ENCODE measurements at places on chromosomes 1 and 21.

- peak; percentile 32 for DNase-seq
Observed at GRCh38 chr1:43979528-43980254, 681 bp downstream of the B4GALT2 start.

DNA sequence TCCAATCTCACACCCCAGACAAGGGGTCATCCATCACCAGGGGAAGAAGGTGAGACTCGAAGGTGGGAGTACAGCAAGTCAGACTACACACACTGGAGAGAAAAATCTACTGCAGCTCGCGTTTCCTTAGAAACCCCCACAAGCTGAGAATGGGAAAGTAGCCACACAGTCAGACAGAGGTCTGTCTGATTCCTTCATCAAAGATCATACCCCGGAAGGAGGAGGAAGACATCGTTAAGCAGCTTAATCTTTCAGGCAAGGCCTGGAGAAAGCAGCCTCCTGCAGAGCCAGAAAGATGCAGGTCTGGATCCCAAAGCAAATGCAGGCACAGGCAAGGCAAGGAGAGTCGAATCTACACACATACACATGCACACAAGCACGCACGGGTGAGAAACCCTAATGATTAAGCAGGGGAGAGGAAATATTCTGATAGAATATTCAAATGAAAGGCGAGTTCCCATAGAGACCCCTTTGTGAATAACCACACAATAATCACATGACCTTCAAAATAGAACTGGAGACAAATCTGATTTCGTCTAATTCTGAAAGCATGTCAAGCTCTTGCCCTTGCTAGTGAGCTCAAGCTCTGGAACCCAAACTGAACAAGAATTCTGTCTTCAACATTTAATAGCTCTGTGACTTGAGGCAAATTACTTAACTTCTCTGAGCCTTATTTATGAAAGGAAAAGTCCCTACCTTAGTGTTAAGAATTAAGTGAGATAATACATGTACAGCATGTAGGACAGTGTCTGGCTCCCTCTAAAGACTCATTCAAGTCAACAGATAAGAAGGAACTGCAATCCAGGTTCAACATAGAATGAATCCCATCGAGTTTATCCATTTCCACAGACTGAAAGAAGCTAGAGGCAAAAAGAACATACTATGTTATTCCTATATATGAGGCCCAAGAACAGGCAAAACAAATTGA is 387.8 kb downstream of the OMA1 start:
- DNase-seq, result no peak

DNA sequence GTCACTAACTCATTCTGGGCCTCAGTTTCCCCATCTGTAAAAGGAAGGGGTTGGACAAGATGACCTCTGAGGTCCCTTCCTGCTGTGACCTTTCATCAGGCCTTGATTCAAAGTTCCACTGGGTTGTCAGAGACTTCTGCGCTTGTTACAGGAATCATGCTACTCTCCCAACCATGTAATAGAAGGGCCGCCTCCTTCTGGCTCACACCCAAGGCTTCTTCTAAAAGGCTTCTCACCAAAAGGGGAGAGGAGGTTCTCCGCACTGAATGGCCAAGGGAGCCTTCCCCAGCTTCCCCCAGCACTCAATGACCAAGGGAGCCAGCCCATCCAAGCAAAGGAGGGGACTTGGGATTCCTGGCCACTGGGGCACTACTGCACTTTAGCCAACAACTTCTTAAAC is 42.7 kb downstream of the GRHL3 start:
- no peak for DNase-seq

DNA sequence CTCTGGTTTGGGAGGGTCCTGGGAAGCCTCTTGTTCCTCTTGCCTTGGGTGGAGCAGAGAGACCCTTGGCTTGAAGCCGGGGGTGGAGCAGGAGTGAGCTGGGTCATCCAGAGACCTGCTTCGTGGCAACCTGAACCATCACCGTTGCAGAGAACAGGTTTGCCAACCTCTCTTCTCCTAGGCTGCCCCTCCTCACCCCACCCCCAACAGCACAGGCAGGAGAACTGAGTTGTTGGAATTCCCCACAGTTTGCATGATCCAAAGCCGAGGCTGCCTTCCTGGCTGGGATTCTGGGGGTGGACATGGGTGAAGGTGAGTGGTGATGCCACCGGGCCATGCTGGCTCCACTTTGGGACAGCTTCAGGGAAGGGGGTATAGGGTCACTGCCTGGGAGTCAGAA is 2.2 kb downstream of the WNT4 start:
- no peak for DNase-seq

- DNase-seq, result no peak
Observed at GRCh38 chr1:88276163-88276562, 407.9 kb upstream of the PKN2 start.

DNA sequence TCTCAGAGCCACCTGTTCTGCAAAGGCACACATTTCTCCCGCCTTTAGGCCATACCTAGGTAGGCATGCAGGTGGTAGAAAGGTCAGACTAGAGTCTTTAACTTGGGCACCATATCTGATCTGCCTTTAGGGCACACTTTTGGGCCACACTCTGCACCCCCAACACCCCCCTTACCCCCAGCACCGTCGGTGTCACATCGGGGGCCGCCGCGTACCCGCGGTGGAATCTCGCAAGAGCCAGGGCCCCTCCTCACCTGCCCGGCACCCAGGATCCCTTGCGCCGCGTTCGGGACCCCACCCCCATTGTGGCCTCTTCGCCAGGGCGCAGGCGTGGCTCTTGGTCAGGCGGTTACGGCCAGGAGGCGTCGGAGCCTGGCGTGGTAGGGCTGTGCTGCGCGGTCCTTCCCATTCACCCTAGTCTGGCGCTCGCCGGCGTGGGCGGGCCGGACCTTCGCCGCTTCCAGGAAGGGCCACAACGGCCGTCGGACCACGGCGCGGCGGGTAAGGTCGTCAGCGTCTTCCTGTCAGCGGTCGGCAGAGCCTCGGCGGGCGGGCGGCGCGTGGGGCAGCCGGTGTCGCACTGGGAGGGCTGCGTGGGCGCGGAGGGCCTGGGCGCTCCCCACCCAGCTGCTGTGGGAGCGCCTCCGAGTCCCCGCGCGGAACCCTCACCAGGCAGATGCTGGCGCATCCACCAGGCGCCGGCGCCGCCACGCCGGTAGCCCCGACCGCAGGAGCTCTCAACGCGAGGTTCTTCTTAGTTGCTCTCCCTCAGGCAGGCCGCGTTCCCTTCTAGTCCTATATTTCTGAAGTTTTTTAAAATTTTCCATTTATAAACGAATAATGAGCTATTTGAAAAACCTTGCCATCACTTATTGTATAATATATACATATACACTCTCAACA is at the start of gene DNAH14:
Gene DNAH14 (plus strand): TSS at position 341 of the 903 bp plus-strand sequence. CDS start 23,028 bp downstream, outside the sequence.
- DNase-seq, result no peak

- DNase-seq, result peak; percentile 28
Observed at GRCh38 chr1:225318706-225319575, 108.9 kb downstream of the LBR start.

DNA sequence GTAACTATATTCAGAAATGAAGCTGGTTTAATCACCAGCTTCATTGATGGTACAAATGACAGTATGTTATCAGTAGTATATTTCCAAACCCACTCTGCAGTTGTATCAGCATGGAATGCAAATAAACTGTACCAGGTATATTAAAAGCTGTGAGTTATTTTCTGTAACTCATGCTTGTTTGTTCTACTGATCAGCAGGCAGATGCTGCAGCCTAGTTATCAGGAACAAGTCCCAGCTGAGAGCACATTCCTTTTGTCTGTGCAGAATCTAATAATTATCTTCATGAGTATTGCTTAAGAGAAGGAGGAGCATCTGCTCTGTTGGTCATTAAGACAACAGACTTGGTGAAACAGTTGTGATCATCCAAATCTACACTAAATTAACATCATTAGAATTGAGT is 1331.1 kb downstream of the MRPL39 start:
- no peak for DNase-seq

DNA sequence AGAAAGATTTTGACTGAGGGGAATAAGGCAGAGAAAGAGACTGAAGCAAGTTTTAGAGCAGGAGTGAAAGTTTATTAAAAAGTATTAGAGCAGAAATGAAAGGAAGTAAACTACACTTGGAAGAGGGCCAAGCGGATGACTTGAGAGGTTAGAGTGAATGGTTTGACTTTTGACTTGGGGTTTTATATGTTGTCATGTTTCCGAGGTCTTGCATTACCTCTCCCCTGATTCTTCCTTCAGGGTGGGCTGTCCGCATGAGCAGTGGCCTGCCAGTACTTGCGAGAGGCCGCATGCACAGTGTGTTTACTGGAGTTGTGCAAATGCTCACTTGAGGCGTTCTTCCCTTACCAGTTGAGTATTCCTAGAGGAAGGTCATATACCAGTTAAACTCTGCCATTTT is 13.0 kb upstream of the DENND2D start:
- DNase-seq, result no peak

DNA sequence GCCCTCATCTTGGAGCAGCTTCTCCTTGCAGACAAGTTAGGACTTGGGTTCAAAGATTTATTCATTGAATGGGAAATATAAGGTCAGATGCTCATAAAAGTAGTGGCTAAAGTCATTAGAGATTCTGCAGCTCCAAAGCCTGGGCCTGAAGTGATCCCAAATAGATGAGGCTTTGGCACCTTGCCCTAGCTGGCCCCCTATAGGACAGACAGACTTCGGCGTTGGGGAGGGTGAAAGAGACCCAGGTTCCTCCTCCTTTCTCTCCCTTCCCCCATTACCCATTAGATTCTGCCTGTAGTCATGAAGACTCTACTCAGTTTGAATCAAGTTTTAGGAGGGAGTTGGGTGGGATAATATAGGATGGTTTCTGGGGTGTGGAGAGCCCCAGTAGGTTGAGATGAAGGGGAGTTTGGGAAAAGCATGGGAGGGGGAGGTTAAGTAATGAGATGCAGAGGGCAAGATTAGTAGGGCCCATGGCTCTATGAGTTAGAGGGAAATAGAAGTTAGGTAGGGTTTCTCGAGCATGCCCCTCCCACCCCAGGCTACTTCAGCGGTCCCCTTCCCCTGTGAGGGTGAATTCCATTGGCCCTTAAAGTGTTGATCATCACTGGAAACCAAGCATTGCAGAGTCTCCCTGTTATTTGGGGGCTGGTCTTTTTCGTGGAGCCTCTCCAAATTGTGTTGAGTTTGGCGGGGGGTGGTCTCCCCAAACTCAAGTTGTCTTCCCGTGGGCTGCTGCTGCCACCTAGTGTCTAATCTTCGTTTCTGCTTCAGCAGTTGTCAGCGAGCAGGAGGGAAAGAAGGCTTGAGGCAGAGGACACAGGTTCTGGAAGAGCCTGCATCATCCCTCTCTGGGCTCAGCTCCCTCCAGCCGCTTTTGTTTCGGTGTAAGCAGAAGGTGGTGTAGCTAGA is 2.1 kb upstream of the AHDC1 start:
- peak; percentile 43 for DNase-seq

GRCh38 chr1:242718967-242719366 is 194.5 kb upstream of the PLD5 start:
- DNase-seq, result no peak

- DNase-seq, result no peak
Observed at GRCh38 chr1:3313576-3313950, 140.9 kb upstream of the ARHGEF16 start.

DNA sequence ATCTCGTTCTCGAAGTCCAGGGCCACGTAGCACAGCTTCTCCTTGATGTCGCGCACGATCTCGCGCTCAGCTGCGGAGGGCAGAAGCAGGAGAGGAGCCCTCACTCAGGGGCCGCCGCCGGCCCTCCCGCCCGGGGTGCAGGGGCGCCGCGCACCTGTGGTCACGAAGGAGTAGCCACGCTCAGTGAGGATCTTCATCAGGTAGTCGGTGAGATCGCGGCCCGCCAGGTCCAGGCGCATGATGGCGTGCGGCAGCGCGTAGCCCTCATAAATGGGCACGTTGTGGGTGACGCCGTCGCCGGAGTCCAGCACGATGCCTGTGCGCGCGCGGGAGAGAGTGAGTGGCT is 1.8 kb downstream of the ACTA1 start:
- DNase-seq, result no peak

DNA sequence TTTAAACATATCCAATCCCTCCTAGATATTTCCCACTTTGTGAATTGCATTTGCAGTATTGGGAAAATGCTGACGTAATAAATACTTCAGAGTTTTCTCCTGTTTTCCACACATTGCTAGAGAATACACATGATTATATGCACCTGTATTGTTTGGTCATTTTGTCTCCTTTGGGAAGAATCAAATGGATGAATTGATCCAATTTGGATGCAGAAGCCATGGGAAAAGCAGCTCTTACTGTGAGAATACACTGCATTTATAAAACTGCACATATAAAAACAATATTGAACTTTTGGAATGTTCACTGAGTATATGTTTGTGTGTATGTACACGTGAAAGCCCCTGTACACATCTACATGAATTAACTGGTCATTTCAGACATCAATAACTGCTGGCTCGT is 306.6 kb upstream of the LYPLAL1 start:
- no peak for DNase-seq

DNA sequence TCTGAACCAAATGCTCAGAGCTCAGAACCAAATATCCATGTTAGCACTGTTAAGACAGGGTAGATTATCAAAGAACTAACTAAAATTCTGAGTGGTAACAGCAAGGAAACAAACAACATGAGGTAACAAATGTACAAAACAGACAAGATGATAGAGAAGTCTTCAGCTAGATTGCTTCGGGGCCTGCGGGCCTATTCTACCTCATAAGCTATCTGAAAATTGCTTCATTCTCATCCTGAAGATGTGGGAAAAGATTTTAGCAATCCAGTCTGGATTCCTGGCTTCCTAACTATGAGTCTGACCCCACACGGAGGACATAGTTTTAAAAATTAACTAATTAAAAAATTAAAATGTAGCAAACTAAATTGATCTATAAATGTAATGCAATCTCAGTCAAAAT is 9.2 kb upstream of the QSOX1 start:
- DNase-seq, result no peak

GRCh38 chr1:18951416-18951815 is 5.1 kb downstream of the IFFO2 start:
- DNase-seq, result no peak

DNA sequence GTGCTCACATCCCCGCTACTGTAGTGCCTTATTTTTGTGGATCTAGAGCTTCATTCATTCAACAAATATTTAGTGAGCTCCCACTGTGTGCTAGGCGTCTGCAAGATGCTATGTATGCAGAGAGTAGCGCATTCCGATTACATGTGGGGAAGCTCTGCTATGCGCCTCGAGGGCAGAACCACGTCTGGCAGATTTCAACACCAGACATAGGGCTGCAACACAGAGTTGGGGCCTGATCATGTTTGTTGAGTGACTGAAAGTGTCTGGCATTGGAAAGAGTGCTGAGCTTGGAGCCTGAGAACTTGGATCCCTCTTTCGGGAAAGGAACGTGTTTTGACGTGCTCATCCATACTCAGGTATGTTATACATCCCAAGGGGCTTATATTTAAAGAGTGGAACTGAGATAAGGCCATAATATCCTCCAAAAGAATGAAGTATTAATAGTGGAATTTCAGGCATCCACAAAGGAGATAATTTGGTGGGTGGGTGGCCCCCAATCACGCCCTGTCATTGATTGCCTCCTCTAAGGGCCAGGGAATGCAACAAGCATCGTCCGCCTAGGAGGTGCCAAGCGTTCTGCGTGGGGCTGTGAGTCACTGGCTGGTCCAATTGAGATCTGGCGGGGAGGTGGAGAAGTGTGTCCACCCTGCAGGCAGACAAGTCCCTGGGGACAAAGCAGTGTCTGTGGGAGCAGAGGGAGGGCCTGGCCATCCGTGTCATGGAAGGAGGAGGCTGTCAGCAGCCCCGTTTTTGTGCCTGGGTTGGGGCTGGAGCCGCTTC is 62.8 kb upstream of the ZBTB40 start:
- DNase-seq, result no peak

GRCh38 chr1:86226204-86226603 is 69.6 kb upstream of the COL24A1 start:
- no peak for DNase-seq

All from activated T-cell treated with anti-CD3 and anti-CD28 coated beads for 24 hours (primary cell).